NCI-H1436 treated with DMSO at 0.1 percent for 48 hours (cell line): ENCODE measurements at places on chromosomes 6 and 20.

DNA sequence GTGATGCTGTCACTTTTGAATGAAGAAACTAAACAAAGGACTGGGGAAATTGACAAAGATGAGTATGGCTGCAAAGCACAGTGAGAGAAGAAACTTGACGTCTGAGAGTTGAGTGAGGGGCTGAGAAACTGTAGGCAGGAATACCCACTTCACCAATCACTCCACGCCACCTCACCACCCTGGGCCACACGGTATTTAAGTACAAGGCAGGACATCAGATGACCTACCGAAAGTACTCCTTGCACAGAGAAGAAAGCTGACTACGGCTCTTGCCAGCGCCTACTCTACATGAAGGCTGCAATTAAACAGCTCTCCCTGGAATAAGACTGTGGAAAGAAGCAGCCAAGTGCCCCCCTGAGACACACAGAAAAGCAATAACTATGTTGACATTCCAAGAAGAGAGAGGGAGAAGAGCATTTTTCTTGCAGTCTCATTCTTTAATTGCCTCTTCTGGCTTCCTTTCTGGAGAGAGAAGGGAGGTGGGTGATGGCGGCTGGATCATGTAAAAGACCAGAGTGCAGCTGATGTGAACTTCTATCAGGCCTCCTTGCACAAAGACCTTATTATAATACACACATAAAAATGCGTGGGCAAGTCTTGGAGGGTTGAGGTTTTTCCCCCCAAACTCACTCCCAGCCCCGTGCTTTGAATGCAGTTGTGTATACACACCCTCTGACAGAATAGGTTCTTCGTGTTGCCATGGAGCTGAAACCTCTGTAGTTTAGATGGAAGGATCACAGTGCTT, 44.6 kb downstream of the HIVEP2 start:
- DNase-seq = no peak

DNA sequence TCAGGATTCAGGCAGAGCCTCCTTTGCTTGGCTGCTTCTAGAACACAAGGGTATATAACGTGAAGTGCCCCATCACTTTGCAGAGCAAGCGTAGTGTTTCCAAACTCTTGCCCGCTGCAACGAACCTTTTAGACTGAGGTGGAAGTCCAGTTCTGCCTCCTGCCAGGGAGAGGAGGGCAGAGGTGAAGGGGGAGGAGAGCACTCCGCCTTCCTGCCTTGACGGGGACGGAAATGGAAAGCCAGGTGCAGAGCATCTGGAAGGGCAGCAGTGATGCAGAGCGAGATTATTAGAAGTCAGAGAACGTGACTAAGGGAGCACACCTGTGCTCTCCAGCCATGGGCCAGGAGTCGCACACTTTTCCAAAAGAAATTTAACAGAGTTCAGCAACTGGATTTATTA, 63.4 kb downstream of the RREB1 start:
- no peak for DNase-seq

DNA sequence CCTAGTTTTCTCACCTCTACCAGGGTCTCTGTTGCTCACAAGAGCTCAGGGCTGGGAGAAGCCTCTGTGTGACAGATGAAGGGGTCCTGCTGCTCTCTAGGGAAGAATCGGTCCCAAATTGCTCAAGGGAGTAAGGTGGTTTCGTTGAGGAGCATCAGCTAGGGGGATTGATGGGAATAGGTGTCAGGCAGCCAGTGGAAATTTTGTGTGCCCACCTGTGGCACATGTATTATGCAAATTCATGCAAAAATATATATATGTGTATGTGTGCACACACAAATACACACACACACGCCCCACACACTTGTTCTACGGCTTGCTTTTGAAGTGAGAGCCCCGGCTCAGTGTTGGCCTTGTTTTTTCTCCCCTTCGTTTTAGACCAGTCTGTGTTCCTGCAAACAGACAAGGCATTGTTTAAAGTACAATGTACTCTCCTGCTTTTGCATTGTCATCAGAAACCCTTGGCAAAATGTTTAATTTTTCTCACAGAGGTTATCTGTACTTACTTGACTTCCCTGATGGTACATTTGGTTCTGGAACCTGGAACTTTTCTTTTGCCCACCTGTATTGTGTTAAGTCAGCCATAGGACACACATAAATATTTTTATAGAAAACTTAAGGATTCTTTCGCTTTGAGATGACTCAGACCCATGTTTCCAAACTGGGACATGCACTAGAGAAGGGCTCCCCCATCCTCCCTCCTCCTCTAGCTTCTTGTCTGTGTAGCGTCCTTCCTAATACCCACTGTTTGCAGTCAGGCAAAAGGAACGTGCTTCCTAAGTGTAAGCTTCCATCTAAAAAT, 26.7 kb downstream of the FOXO3 start:
- no peak for DNase-seq

DNA sequence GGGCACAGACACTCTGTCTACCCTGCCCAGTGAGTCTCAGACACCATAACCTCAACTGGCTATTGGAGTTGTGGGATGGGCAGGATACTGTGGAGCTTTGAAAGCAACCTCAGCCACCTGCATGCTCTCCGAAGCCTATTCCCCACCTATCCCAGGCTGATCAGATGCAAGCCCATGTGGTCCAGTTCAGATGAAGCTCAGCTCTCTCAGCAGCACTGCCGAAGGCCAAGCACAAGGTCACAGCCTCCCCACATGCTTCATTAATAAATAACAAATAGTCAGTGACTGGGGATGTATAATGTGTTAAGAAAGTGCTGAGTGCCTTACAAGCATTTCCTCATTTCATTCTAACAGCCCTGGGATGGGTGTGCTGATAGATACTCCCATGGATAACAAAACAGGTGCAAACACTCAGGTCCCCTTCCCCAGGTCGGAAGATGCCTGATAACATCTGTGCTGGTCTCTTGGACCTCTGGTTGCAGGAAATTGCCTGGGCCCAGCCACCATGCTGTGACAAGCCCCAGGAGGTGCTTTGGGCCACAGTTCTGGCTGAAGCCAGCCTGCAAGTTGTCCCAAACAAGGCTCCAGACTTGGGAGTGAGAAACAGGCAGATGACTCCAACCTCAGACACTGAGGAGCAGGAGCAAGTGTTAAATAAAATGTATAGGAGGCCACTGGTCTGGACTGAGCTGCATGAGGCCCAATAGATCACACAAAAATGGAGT, 3.7 kb downstream of the ACSS1 start:
- no peak for DNase-seq

GRCh38 chr6:169808608-169808967, 57.2 kb downstream of the ERMARD start:
- DNase-seq = no peak

DNA sequence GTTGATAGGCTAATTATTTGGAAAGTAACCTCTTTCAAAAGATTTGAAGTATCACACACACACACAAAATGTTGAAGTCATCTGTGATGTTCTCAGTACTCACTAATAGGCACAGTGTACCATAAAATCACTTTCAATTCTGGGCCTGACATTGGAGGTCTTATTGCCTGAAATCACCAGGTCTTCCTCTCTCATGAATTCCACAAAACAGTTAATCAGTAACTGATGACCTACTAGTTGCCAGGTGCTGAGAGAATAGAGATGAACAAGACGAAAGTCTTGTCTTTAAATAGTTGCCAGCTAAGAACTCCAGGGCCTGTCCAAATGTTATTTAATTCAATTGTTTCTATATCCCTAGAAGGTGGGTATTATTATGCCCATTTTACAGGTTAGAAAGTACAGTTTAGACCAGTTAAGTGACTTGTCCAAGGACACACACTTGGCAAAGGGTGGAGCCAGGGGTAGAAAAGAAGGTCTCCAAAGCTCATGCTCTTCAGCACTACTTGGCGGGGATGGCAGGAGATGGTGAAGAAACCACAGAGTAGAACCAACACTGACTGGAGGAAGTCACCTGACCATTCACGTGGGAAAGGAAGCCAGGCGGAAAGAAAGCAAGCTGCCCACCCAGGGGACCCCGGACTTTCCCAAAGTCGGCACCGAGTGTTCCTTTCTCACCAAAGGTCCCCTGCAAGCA, 116.4 kb downstream of the KIF6 start:
- no peak for DNase-seq

DNA sequence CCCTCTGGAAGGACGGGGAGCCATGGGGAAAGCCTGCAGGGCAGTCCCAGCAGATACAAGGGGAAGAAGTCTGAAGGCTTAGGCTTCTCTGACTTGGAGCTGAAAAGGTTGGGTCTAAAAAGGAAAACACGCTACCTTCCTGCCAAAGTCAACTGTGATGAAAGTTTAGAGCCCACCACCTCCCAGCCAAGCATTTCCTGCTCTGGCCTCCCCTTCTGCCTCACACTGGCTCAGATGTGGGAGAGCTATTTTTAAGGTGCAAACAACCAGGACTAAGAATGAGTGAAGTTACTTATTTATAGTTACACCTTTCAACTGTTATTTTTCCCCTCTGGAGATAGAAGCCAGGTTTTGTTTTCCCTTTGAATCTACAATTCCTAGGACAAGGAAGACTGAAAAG, 21.2 kb downstream of the NEDD9 start:
- DNase-seq = no peak

- no peak for DNase-seq
Measured at GRCh38 chr6:7391151-7391550, 1.5 kb downstream of the RIOK1 start.

DNA sequence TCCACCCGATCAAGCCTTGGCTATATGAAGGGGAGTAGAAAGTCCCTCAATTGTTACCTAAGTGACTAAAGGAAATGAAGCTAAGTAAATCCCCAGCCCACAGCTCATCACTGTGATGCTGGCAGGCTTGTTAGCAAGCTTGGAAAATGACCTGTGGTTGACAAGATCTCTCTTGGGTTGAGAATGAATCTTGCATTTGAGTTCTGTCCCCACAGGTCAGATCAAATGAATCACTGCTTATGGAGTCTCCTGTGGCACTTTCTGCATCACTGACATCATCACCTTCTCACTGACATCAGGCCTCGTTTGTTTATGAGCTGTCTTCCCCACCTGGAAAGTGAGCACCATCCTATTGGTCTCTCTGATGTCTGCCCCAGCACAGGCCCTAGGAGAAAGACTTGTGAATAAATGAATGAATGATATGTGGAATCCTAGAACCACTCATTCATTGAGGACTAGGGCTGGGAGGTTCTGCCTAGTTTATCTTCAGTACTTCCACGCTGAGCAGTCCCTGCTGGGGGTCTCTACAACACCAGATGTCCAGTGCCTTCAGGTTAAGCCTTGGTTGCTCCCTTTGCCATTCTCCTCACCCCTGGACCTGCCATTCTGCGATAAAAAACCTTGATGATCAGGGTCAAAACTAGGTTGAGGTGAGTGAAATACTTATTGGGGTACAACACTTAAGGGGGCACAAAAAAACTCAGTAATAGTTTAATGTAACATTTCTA, 318.4 kb upstream of the MOCS1 start:
- no peak for DNase-seq

DNA sequence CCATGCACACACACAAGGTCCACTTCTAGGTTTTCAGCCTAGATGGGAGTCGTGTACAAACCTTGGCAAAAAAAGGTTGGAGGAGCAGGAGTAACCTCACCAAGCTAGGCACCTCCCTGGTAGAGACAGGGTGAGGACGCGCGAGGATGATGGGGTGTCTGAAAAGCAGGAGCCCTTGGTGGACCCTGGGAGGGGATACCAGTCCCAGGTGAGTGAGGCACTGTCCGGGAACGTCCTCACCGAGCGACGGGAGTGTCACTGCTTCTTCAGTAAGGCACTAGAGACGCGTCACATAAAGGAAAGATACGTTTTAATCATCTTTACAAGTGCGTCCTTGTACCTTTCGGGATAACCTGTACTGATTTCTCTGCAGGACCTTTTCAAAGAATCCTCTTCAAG, 29.4 kb upstream of the ZBP1 start:
- no peak for DNase-seq

GRCh38 chr6:156057869-156058268, 602.2 kb upstream of the NOX3 start:
- no peak for DNase-seq

GRCh38 chr20:17617868-17618672, 48.2 kb downstream of the DSTN start:
- no peak for DNase-seq
